ENCODE measurements at places on chromosomes 7 and 10.

DNA sequence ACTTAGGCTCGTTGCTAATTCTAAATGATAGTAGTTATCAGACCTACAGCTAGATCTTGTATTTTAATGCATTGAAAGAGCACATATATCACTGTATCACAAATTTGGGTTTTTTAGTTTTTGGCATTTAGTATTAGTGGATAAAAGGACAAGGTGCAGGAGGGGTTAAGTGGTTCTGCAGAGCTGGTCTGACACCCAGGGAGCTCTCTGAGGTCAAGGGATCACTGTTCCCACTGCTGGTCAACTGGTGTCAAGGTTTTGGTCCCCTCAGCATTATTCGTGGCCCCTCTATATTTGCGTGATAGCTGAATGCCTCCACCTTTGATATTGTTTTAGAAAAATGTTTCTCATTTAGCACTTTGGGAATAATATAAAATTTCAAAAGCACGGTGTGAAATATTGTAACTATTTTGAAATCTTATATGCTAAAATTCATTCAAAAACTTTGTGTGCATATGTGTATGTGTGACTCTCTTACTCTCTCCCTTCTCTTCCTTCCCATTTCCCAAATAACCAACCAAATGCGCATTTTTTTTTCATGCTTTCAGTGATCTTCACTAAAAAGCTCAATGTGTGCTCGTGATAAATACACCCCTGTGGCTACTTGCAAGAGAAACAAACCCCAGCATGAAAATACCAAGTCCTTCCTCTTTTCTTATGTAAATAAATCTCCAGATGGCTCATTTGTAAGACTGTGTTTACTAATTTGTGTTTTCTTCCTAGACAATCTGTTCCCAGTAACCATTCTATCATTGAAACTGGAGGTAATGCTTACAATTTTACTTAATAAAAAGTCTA, 309.2 kb downstream of the FGFR2 start:
- DNase-seq: no peak

GRCh38 chr10:35353395-35353794, 17.1 kb downstream of the CCNY start:
- DNase-seq: no peak

GRCh38 chr10:32938554-32939061, 19.4 kb downstream of the ITGB1 start:
- no peak for DNase-seq

DNA sequence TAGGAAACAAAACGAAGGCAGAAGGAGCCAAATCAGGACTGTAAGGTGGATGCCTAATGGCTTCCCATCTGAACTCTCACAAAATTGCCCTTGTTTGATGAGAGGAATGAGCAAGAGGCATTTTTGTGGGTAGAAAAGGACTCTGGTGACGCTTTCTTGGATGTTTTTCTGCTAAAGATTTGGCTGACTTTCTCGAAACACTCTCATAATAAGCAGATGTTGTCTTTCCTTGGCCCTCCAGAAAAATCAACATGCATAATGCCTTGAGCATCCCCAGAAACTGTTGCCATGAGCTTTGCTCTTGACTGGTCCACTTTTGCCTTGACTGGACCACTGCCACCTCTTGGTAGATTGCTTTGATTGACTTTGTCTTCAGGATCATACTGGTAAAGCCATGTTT, 13.5 kb downstream of the PTPN12 start:
- DNase-seq: no peak

GRCh38 chr10:14674376-14675050, 100.2 kb downstream of the FAM107B start:
- DNase-seq: no peak

- no peak for DNase-seq
Measured at GRCh38 chr10:89668386-89669071, 23.5 kb upstream of the PANK1 start.

- DNase-seq: no peak
Measured at GRCh38 chr7:133052826-133053225, 29.1 kb downstream of the CHCHD3 start.

DNA sequence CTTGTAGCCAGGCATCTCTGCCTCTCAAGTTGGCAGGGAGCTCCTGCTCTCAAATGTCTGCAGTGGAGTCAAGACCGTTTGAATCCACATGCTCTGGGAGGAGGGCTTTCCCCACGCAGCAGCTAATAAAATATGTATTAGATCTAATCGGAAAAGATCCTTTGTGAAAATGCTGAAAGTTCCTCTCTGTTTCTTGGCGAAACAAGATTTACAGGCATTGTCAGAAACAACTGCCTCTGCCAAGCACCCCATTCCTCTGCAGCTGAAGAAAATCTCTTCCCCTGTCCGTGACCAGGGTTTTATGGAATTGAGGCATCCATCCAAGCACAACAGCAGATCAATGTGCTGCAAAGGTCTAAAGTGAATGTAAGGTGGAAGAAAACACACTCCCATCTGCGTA, 165.8 kb downstream of the TCERG1L start:
- no peak for DNase-seq

- DNase-seq: no peak
Measured at GRCh38 chr10:123774132-123774742, 108.1 kb downstream of the GPR26 start.

- DNase-seq: no peak
Measured at GRCh38 chr10:43421201-43421507, 12.2 kb upstream of the HNRNPF start.

GRCh38 chr10:4131407-4132215, 346.6 kb upstream of the KLF6 start:
- peak; percentile 87 for DNase-seq

- DNase-seq: no peak
Measured at GRCh38 chr7:97819161-97819560, 53.0 kb downstream of the ASNS start.

GRCh38 chr7:105298439-105298894, 90.3 kb downstream of the SRPK2 start:
- no peak for DNase-seq

DNA sequence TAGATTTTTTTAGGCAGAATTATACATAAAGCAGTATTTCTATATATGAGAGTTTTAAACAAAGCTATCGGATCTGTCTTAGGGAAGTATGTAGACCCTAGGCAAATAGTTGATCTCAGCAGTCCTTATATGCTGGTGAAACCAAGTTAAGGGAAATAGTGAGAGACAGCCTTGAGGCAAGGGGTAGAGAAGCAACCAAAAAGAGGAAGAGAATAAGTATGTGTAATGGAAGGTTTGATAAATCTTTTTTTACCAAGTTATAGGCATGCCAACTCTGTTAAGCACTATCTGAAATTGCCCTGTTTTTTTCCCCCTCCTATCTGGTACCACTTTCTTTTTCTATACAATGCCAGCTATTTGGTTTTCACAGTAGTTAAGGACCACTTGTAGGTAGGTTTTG, 19.9 kb downstream of the SPAG6 start:
- DNase-seq: no peak

- DNase-seq: peak; percentile 97
Measured at GRCh38 chr7:22667562-22668239, 59.3 kb upstream of the IL6 start.

- DNase-seq: no peak
Measured at GRCh38 chr7:16062269-16062668, 359.1 kb downstream of the CRPPA start.

DNA sequence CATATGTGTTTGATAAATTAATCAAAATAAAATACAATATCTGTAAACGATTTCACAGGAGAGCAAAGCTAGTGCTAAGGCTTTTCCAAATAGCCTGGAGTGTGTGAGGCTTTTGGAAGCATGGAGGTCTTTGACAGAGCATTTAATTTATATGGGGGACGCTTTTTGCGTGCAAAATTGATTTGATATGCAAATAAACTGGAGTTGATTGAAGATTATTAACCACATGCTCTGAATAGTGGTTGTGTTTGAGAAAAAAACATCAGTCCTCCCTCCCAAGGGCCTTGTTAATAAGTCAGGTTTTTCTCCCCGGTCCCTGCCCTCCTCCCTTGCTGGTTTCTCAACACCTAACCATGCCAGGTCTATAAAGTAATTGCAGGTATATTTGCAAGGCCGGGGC, 85.1 kb upstream of the FGFR2 start:
- DNase-seq: no peak

DNA sequence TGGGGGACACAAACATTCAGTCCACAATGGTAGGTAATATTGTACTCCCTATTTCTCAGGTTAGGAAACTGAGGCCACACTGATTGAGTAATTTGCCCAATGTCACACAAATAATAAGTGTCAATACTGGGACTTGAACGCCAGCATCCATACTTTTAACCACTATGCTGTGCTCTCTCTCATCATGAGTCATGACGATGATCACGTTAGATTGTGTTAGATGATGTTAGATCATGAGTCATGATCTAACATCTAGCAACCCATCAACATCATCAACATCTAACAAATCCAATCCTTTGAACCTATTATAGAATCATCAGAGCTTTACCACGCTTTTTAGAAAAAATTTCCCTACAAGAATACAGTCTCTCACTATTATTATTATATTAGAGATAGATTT, 28.1 kb upstream of the HERPUD2 start:
- peak; percentile 55 for DNase-seq
